ENCODE measurements at places on chromosomes 6 and 20. TPM values are rescaled to one million over a fixed set of nuclear protein-coding genes. Genes with fewer than 3 reads are reported as not detected.

DNA sequence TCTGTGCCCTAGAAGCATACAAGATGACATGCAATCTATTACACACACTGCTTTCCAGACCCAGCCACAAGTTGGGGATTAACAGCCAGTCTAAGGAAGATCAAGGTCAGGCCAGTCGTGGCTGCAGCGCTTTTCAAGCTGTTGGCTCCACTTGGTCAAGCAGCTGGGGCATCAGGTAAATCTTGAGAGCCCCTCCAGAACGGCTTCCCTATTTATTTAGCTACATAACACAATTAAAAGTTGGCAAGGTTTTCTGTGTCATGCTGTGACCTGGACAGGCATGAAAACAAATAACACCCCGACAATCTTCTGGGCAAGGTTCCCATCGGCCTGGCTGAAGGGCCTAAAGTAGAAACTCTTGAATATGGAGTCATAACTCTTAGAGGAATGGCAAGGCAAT is 524.3 kb downstream of the PRKN start:
- DNase-seq: no peak

DNA sequence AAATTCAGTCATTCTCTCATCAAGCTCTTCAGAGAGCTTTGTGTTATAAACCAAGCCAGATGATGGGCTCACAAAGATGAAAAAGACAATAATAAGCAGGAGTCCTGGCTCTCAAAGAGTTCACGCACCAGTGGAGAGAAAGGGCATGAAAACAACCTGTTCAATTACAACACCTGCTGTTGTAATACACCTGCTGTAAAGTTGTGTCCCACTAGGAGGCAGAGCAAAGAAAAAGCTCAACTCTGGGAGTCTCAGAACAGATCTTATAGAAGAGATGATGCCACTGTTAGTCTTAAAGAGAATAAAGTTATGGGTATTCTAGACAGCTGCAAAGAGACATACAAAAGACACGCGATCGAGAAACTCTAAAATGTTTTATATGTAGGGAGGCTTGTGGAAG is 100.6 kb downstream of the DCDC2 start:
- DNase-seq: no peak

- no peak for DNase-seq
Measured at GRCh38 chr20:38187517-38187916, 22.4 kb upstream of the TGM2 start.

SCP2D1 gene
- polyA plus RNA-seq: not detected

DNA sequence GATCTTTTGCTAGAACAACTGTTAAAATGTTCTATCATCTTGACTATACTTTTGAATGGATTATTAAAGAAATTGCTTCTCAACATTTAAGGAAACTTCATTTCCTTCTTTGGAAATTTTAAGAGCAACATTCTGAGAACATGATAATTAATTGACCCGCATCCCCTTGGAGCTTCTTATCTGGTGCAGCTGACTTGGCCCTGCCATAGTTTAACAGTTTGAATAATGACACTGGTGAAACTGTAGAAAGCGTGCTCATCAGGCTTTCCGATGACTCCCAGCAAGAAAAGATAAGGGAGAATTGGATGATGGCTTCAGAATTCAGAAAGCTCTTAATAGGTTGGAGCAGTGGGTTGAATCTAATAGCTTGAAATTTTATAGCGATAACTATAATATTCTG is 38.1 kb downstream of the SNX9 start:
- DNase-seq: no peak

GRCh38 chr6:159130846-159131245 is 38.4 kb upstream of the FNDC1 start:
- no peak for DNase-seq

GRCh38 chr6:52454556-52454955 is 34.4 kb downstream of the EFHC1 start:
- DNase-seq: no peak

GRCh38 chr6:42367353-42368011 is 84.2 kb downstream of the TRERF1 start:
- no peak for DNase-seq

- DNase-seq: no peak
Measured at GRCh38 chr6:7993952-7994351, 70.2 kb downstream of the BLOC1S5 start.

- no peak for DNase-seq
Measured at GRCh38 chr6:130516604-130517003, 150.8 kb downstream of the TMEM200A start.

TREML1 gene
- polyA plus RNA-seq: not detected

- DNase-seq: peak; percentile 36
Measured at GRCh38 chr6:5422321-5422915, 161.1 kb downstream of the FARS2 start.

APOM gene
- polyA plus RNA-seq: 6.8 TPM

- DNase-seq: no peak
Measured at GRCh38 chr20:59378966-59379365, 78.6 kb downstream of the EDN3 start.

GRCh38 chr6:29355603-29356002 is 13.1 kb downstream of the OR5V1 start:
- DNase-seq: no peak

BMP2 gene
- polyA plus RNA-seq: 0.25 TPM
